ENCODE measurements at places on chromosomes 13 and 19. TPM values are rescaled to one million over a fixed set of nuclear protein-coding genes. Genes with fewer than 3 reads are reported as not detected.

DNA sequence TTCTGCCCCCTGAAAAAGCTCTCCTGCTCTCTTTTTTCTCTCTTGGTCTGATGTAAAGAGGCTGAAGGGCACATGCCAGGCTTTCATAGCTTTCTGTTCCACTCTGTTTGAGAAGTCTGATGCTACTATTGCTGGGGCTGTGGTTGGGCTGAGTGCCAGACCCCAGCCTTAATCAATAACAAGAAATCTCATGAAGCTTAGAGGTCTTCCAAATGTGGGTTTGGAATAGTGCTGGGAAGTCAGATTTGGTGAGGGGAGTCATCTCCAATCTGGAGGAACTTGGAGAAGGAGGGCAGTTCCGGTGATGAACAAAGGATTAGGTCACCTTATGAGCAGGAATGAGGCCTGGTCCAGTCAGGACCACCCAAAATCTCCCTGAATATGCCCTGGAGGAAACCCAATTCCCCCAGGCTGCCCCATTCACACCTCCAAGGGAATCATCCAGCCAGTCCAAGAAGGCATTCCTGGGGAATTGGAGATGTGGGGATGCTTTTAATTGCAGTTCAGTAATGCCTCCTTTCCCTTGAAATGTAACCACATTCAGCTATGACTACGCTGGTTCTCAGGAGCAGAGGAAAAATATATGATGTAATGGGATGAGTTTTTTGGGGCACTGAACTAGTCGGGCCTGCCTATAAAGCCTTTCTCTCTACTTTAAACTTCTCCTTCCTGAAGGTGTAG is 102.0 kb downstream of the STARD13 start:
- H3K4me1 ChIP-seq = peaks cover 61% of the 10 kb centered on the region
- H3K27ac ChIP-seq = peak overlapping the region; percentile 70
- peaks cover 36% of the 10 kb centered on the region for H3K36me3 ChIP-seq

Gene RAP2A
- total RNA-seq = 52.3 TPM

DNA sequence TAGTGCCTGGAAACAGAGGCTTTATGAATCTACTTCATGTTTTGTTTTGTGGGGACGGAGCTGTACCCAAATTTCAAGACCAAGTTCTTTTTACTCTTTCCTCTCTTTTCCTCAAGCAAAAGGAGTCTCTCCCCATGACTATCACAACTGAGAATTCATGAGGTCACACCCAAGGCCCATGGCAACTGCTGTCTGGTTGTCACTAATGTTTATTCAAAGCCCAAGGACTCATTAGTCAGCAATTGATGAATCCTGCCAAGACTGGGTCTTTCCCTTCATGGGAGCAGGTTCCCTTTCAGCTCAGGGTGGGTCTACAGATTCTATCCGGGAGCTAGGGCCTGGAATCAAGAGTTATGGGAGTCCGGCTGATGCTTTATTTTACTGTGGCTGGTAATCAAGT is 441.5 kb upstream of the PCDH20 start:
- no peaks in the 10 kb centered on the region for H3K36me3 ChIP-seq
- H3K27me3 ChIP-seq = no peaks in the 10 kb centered on the region
- no peak overlapping the region for H3K4me3 ChIP-seq
- no peaks in the 10 kb centered on the region for H3K4me1 ChIP-seq
- no peak overlapping the region for H3K27ac ChIP-seq

- no peak overlapping the region for H3K4me3 ChIP-seq
- DNase-seq = no peak
- H3K4me1 ChIP-seq = peaks cover 6% of the 10 kb centered on the region
- no peak overlapping the region for H3K27ac ChIP-seq
Observed at GRCh38 chr13:107209824-107210722, 642.1 kb upstream of the ARGLU1 start.

Gene CGB5
- total RNA-seq = not detected

Gene ZNF229
- total RNA-seq = 10.3 TPM

GRCh38 chr19:35901854-35902661 is at the start of gene HCST:
TSS of gene HCST (plus strand) at chr19:35902529. CDS start at chr19:35902594, 65 bp downstream.
- peaks cover 15% of the 10 kb centered on the region for H3K27me3 ChIP-seq
- H3K27ac ChIP-seq = no peak within 1 kb of the TSS
- DNase-seq = no peak
- H3K4me3 ChIP-seq = peak within 1 kb of the TSS; percentile 63
- H3K4me1 ChIP-seq = peaks cover 19% of the 10 kb centered on the region

Gene NLRP11
- not detected for total RNA-seq

Gene KL
- 29.6 TPM for total RNA-seq

DNA sequence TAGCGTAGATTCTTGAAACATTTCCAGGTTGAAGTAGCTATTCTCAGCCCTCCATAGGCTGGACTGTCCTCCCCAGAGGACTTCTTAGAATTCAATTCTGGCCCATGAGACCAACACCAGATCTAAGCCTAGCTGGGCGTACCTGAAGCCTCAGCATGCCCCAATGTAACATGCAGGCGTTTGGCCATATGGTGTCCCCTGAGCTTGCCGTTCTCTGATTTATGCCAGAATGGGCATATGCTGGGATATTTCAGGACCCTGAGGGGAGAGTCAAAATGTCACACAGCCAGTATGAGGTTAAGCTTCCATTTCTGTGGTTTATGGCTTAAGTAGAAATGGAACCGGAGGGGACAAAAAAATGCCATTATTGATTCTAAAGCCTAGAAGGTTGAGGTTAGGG is 317.7 kb upstream of the OBI1 start:
- no peak overlapping the region for H3K4me3 ChIP-seq
- no peaks in the 10 kb centered on the region for H3K27me3 ChIP-seq
- DNase-seq = no peak
- no peak overlapping the region for H3K27ac ChIP-seq

DNA sequence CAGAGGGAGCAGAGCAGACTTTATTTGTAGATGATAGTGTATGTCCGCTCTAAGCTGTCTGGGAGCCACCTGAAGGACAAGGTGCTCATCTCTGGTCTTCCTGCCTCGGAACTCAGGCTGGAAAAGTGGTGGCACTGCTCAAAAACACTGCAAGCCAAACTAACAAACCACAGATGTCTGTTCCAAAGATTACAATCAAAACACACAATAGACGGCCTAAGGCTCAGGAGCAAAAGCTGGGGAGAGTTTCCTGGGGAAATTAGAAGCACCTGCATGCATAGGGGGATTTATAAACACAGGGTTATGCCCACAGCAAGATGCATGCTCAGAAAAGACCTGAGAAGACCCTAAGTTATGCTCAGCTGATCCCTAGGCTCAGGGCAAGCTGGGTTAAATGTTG is 9.4 kb upstream of the EVI5L start:
- H3K27me3 ChIP-seq = peaks cover 1% of the 10 kb centered on the region
- no peak overlapping the region for H3K27ac ChIP-seq
- no peak overlapping the region for H3K4me3 ChIP-seq
- no peak for DNase-seq

Gene ERICH6B
- not detected for total RNA-seq

DNA sequence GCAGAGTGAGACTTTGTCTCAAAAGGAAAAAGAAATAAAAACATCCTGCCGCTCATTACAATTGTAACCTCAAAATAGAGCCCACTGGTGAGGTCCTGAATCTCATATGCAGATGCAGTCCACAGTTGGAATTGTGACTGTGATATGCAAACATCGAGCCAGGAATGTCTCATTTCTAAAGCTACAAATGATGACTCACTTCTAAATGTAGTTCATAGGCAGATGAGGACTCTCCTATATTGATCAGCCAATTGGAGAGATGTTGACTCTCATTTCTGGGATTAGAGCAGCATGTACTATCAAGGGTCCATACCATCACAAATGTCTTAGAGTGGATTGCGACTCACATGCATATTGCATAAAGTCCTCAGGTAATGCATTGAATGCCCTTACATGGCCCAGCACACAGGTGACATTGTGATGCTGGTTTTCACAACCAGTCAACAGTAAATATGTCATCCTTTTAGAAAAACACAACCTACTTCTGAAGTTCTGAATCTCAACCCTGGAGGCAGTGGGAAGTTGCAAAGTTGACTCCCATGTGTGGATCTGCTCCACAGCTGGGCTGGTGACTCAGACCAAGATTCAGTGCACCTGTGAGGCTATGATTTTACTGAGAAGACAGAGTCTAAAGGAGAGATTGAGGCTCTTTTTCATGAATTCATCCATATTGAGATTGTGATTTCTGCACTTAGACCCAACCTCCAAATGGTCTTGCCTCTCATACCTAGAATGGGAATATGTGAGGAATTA is 16.9 kb upstream of the ZNF254 start:
- no peak overlapping the region for H3K4me3 ChIP-seq
- peaks cover 2% of the 10 kb centered on the region for H3K4me1 ChIP-seq
- DNase-seq = no peak
- no peak overlapping the region for H3K27ac ChIP-seq
- H3K27me3 ChIP-seq = peaks cover 5% of the 10 kb centered on the region

- peak overlapping the region; percentile 89 for H3K27ac ChIP-seq
- H3K36me3 ChIP-seq = peaks cover 13% of the 10 kb centered on the region
- DNase-seq = no peak
- no peak overlapping the region for H3K4me3 ChIP-seq
- peaks cover 20% of the 10 kb centered on the region for H3K4me1 ChIP-seq
Observed at GRCh38 chr19:39398297-39398864, 7.2 kb downstream of the MED29 start.

Gene CYP4F2
- total RNA-seq = not detected

GRCh38 chr19:30167206-30167868 is 204.8 kb upstream of the ZNF536 start:
- no peak for DNase-seq
- H3K27me3 ChIP-seq = peaks cover 7% of the 10 kb centered on the region
- H3K4me1 ChIP-seq = no peaks in the 10 kb centered on the region
- H3K27ac ChIP-seq = no peak overlapping the region
- no peaks in the 10 kb centered on the region for H3K36me3 ChIP-seq
- no peak overlapping the region for H3K4me3 ChIP-seq

Gene SIGLEC10
- not detected for total RNA-seq

Gene TNNI3
- not detected for total RNA-seq

DNA sequence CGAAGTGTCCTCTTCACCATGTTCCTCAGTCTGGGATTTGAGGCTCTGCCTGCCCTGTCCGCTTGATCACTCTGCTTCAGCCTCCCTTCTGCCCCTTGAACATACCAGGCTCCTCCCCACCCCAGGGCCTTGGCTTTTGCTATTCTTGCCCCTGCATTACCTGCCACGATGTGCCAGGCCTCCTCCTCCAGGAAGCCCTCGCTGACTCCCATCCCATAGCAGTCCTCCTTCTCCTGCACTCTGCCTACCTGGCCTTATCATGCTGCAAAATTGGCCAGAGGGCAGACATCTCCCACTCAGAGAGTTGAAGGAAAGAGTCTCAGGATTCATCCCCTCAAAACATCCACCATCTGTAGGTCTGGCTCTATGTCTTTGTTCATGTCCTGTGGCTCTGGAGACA is 2.2 kb downstream of the YJEFN3 start:
- no peak for DNase-seq
- peaks cover 2% of the 10 kb centered on the region for H3K4me1 ChIP-seq
- H3K27ac ChIP-seq = no peak overlapping the region
- no peak overlapping the region for H3K4me3 ChIP-seq
- H3K27me3 ChIP-seq = peaks cover 12% of the 10 kb centered on the region

- peaks cover 2% of the 10 kb centered on the region for H3K4me1 ChIP-seq
- H3K27me3 ChIP-seq = peaks cover 1% of the 10 kb centered on the region
- no peak overlapping the region for H3K27ac ChIP-seq
- no peak for DNase-seq
- no peak overlapping the region for H3K4me3 ChIP-seq
- H3K36me3 ChIP-seq = no peaks in the 10 kb centered on the region
Observed at GRCh38 chr13:93286047-93286446, 59.4 kb downstream of the GPC6 start.

DNA sequence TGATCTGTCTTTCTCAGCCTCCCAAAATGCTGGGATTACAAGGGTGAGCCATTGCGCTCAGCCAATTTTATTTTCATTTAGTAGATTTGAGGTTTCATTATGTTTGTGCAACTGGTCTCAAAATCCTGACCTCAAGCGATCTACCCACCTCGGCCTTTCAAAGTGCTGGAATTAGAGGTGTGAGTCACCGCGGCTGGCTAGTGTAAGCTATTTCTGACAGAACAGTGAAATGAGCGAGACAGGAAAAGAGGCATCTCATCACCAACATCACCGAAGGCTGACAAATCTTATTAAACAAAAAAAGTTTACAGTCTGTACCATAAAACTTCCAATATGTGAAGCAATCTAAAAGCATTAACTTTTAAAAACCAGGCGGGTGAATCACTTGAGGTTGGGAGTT is 12.2 kb upstream of the ZNF888 start:
- H3K27ac ChIP-seq = no peak overlapping the region
- H3K4me3 ChIP-seq = no peak overlapping the region
- H3K36me3 ChIP-seq = peaks cover 11% of the 10 kb centered on the region
- DNase-seq = no peak
- peaks cover 6% of the 10 kb centered on the region for H3K27me3 ChIP-seq
- H3K4me1 ChIP-seq = peaks cover 28% of the 10 kb centered on the region

DNA sequence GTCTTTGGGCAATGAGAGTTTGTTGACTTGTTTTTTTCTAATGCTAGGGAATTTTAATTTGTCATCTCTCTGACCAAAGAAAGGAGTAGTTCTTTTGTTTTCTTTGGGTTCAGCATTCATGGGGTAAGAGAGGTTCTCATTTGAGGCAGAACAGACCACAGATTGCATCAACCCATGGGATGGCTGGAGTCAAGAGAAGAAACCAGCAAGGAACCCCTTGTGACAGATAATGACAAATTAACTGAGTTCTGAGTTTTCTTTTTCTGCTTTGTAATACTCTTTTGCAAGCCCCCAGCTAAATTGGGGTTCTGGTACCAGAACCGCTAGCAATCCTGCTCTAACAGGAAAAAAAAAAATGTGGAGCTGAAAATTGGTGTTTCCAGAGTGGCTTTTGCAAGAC is 864.1 kb downstream of the DIAPH3 start:
- H3K36me3 ChIP-seq = no peaks in the 10 kb centered on the region
- DNase-seq = no peak
- H3K27ac ChIP-seq = no peak overlapping the region
- H3K4me1 ChIP-seq = peaks cover 3% of the 10 kb centered on the region

DNA sequence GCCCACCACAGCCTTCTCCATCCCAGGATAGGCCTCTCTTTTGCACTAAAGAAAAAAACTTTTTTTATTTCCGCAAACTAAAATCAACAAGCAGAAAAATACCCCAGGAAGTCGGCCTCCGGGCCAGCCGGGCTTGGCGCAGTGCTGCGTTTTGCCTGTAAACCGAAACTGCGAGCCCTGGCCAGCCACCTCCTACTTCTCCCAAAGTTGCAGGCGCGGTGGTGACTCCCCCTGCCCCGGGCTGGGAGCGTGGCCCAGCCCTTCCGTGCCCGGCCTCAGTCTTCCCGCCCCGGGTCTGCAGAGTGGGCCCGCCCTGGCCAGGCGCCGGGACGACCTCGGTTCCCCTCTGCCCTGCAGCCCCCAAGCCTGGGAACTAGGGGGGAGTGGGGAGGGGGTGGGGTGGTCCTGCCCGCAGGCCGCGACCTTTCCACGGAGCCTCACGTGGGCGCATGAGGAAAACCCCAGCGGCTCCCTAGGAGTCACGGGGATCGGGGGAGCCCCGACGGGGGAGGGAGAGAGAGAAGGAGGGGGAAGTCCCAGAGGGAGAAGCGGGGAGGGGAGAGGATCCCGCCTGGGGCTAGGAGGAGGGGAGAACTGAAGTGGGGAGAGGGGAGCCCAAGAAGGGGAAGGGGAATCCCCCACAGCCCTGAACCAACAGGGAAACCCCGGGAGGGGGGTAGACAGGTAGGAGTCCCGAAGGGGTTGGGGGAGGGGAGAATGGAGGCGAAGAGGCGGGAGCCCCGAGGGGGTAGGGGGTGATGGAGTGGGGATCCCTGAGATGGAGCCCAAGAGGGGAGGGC is 3.0 kb downstream of the GADD45B start:
- H3K27me3 ChIP-seq = peaks cover 15% of the 10 kb centered on the region
- H3K27ac ChIP-seq = no peak overlapping the region
- peaks cover 17% of the 10 kb centered on the region for H3K4me1 ChIP-seq

- no peak overlapping the region for H3K4me3 ChIP-seq
- no peak for DNase-seq
- peaks cover 2% of the 10 kb centered on the region for H3K27me3 ChIP-seq
- H3K27ac ChIP-seq = no peak overlapping the region
Observed at GRCh38 chr13:40993987-40994386, 25.1 kb downstream of the ELF1 start.

All from endothelial cell (in vitro differentiated cells).